Left cardiac atrium (tissue), 4 donors: ENCODE measurements at places on chromosomes 16 and 17. TPM values are rescaled to one million over a fixed set of nuclear protein-coding genes. Genes with fewer than 3 reads are reported as not detected.
A peak's percentile ranks its signal among the peaks of the same experiment; 100 is the strongest.

Gene SMPD3
- total RNA-seq = 2.2 TPM

Gene SOX15
- 4.7 TPM for total RNA-seq

Gene CDC42EP4
- 44.9 TPM for total RNA-seq

Gene STH
- total RNA-seq = not detected

Gene GNG13
- not detected for total RNA-seq

Gene ELMO3
- total RNA-seq = 1.6 TPM

Gene TSNAXIP1
- total RNA-seq = 0.74 TPM

Gene CSH1
- not detected for total RNA-seq

Gene SDR42E2
- total RNA-seq = not detected

Gene OTOP3
- not detected for total RNA-seq

Gene PPM1E
- total RNA-seq = 2.1 TPM

Gene DNAH2
- total RNA-seq = 0.05 TPM

Gene RNF112
- 2.5 TPM for total RNA-seq

Gene CCL14
- total RNA-seq = 7.2 TPM

Gene MEOX1
- 25.6 TPM for total RNA-seq

Gene TMEM11
- total RNA-seq = 27.3 TPM

DNA sequence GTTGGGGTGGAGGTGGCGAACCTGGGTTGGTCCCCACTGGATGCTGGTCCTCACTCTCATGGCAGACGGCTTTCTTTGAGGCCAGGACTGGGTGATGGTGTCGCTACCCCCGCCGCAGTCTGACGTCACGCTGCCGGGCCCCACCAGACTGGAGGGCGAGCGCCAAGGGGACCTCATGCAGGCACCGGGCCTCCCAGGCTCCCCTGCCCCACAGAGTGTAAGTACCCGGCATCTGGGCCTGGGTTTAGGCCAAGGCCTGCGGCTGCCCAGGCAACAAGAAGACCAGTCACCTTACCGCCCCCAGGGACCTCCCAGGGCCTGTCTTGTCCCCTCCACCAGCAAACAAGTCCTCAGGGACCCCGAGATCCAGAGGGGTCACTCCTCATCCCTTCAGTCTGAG is 17.7 kb downstream of the FOXN1 start:
- DNase-seq = no peak

- DNase-seq = peak; percentile 44
These were observed 823 bp downstream of the NBR1 start for GRCh38 chr17:43171586-43172487.

- DNase-seq = no peak
These were observed 974 bp downstream of the GALR2 start for GRCh38 chr17:76075364-76076145.

GRCh38 chr17:72978593-72979218 is 113.8 kb downstream of the SLC39A11 start:
- no peak for DNase-seq

DNA sequence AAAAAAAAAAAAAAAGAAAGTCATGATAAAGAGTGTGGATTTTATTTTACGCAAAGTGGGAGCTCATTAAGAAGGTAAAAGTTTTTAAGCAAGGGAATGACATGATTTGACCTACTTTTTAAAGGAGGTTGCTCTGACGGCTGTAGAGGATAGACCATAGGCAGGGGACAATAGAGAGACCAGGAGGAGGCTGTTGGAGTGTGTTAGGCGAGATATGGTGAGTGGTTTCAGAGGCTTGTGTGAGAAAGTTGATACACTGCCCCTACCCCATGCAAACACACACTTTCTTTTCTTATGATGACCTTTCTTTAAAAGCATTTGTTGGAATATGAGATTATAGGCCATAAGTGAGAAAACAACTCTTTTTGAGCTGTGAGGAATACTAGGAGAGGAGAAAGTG is 82.0 kb downstream of the FTO start:
- no peak for DNase-seq

DNA sequence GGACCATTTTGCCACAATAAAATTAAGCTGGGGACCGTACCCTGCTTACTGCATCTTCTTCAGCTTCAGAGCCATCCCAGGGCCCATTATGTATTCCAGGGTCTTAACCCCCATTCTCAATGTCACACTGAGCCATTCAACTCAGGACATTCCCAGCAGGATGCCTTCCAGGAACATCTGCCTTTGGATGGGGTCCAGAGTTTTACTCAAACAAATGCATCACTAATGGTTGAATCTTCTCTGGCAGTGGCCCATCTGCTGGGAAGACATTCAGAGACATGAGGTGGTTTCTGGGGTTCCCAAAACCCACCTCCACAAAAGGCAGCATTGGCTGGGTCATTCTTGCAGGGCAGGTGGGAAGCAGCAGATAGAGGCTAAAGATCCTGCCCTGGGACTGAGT is 3.4 kb upstream of the SEC14L5 start:
- no peak for DNase-seq

- no peak for DNase-seq
These were observed 15.3 kb upstream of the SEC14L1 start for GRCh38 chr17:77125432-77125901.

GRCh38 chr17:30554839-30555751 is 77.9 kb downstream of the GOSR1 start:
- DNase-seq = no peak

GRCh38 chr17:80153004-80153403 is 6.1 kb upstream of the EIF4A3 start:
- DNase-seq = no peak

DNA sequence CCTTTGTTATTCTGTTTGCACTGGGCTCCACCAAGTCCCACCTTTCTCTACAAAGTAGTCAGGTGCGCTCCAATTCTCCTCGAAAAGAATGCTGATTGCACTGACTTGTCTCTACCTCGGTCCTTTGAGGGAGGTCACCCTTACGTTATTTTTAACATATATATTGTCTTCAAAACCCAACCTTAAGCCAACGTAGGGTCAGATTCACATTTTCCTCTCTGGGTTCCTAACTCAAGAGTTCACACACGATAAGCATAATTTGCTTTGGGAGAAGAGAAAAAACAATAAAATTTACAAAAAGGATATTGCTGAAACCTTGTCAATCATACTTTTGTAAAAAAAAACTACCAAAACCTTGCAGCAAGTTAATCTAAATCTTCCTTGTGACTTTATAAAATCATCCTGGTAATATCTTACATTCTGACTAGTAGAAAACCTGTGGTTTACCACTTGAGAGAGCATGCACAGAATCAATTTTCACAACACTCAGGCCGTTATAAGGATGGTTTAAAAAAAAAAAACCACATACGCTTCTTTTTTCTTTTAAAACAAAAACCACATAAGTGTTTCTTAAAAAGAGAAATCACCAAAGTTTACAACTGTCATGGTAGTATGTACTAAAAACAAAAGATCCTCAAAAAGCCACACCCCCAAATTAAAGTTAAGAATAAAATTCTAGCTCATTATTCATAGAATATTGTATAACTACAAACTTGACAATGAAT is 72.2 kb upstream of the TRAP1 start:
- DNase-seq = no peak

GRCh38 chr16:57372372-57373116 is at the start of gene CX3CL1:
TSS of gene CX3CL1 (plus strand) at chr16:57372490. CDS start at chr16:57372569, 79 bp downstream.
- DNase-seq = peak; percentile 77

- no peak for DNase-seq
These were observed 2.1 kb downstream of the FOXF1 start for GRCh38 chr16:86512301-86512859.

- DNase-seq = no peak
These were observed 42.6 kb upstream of the SKAP1 start for GRCh38 chr17:48472411-48473281.

DNA sequence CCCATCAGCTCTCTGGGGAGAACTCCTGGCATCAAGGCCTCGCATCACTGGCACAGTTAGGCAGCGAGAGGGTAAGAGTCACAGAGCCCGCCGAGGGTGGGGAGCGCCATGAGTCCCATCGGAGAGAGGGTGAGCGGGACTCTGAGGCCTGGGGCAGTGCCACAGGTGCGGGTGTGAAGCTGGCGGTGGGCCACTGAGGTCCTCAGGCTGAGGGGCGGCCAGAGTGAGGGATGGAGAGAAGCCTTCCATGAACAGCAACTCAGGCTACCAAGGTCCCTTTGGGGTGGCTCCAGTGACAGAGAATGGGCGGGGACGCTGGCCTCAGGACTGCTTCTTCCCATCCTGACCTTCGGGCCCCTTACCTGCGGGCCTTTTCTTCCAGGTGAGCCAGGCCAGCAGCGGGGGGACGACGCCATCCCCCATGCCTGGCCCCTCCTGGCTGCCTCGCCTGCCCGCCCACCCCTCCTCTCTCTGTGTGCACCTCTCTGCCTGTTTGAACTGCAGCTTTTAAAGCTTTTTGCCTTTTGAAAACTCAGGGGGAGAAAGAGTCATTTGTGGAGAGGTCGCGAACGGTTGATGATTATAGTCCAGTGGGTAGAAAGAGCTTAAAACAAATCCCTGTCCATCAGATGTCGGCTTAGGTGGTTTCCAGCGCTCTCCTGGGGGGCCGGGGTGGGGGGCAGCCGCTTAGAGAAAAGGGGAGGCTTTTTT is 149.3 kb upstream of the GSE1 start:
- no peak for DNase-seq

DNA sequence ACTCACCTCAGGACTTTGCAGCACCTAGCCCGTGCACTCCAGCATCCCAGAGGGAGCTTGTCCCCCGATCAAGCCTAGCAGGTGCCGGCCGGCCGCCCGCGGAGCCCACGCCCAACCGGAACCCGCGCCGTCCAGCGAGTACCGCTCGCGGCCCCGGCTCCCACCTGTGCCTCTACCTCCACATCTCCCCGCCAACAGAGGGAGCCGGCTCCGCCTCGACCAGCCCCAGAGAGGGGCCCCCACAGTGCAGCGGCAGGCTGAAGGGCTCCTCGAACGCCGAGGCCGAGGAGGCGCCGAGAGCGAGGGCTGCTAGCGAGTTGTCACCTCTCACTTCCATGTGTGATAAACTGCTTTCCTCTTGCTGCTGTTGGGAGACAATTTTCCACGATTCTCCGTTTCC is 41.1 kb upstream of the DHRS7B start:
- no peak for DNase-seq

DNA sequence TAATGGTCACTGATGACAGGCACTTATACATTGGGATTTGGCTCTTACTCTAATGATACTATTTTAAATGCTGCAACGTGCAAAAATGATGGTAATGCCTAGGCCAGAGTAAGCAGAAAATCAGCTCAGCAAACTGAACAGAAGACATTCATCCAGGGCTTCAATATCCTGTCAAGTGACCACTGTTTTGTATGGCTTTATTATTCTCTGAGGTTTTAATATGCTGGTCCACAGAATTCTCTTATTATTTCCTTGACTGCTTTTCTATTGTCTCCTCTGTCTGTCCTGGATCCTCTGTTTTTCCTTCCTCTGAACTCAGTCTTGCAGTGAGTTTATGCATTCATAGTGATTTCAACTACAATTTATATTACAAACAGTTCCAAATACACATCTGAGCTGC is 90.8 kb upstream of the PMFBP1 start:
- no peak for DNase-seq

- DNase-seq = no peak
These were observed 8.1 kb downstream of the MPO start for GRCh38 chr17:58272367-58273280.

DNA sequence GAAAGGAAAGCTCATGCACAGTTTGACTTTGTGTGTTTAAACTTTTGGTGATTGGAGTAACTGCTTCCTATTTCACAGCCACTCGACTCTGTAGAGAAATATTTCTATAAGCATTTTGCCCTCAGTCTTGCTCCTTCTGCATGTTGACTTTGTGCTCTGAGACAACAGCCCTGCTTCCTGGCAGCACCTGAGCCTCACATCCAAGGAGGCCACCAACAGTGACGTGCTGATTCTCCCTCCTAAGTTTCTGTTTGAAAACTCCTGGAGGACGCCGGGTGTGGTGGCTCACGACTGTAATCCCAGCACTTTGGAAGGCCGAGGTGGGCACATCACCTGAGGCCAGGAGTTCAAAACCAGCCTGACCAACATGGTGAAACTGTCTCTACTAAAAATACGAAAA is 23.9 kb upstream of the WSB1 start:
- DNase-seq = no peak

DNA sequence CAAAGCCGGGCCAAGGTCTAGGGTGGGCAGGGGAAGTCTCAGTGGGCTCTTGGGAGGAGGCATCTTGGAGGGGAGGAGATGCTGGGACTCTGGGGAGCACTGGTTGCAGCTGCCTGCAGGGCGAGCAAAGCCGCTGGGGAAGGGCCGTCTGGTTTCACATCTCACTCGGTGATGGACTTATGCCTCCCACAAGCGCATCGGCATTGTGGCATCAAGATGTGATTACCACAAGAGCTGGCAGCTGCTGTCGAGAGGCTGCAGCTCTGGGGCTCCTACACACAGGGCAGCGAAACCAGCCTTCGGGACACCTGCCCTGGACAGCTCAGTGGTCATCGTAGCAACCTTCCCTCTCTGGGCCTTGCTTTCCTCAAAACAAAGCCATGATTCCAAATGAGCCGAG is 3.1 kb upstream of the KCNJ12 start:
- no peak for DNase-seq

DNA sequence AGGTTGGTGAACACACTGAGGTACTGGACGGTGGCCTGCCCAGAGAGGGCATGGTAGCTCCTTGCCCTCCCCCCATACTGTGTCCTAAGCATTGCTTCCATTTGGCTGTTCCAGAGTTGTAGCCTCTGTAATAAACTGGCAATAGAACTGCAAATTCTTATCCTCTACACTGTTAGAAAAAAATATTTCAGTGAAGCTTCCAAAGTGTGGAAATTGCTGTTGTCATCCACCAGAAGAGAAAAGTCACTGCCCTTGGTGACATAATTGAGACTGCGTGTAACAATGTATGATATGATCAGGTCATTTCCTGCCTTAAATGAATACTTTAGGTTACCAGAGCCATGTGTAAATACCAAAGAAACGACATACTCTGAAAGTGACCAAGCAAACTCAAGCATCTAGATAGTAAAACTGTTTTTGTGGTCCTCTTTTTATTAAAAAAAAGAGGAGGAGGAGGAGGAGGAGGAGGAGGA is 65.9 kb downstream of the CEP95 start:
- DNase-seq = no peak

GRCh38 chr17:2770129-2770528 is 20.7 kb upstream of the CCDC92B start:
- no peak for DNase-seq

DNA sequence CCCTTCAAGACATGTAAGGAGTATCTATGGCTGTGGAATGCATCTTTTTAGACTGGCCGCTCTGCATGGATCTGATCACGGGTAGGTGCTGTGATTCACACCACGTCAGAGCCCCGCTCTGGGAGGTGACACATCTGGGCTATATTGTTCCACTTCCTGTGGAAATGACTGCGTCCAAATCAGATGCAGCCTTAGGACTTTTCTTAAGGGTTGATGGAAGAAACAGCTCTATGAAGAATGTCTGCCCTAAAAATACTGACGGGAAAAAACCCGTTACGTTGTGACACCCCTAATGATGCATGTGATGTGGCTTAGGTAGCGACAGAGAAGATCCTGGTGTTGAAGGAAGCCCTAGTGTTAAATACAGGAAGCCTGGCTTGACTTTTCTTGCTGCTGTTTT is 12.2 kb downstream of the BANP start:
- DNase-seq = no peak

DNA sequence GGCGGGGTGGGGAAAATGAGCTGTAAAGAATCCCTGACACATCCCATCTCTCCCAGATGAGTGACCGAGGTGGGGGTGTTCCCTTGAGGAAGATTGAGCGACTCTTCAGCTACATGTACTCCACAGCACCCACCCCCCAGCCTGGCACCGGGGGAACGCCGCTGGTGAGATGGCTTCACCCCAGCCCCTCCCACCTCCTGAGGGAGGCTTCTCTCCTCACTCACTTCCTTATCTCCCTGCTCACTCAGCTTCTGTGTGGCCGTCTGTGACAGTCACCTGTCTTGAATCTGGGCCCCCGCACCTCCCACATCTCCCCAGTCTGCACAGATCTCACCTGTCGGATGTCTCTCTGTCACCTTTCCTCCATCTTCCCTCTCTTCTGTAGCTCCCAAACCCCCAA is 13.4 kb downstream of the PDK2 start:
- no peak for DNase-seq

- DNase-seq = no peak
These were observed 208.9 kb upstream of the CHMP6 start for GRCh38 chr17:80782536-80783427.
